ENCODE measurements at places on chromosomes 12 and 14. TPM values are rescaled to one million over a fixed set of nuclear protein-coding genes. Genes with fewer than 3 reads are reported as not detected.

GRCh38 chr14:33714527-33715226 lies 236.2 kb downstream of the EGLN3 start:
- H3K4me3 ChIP-seq: no peak overlapping the region
- no peak for DNase-seq
- peaks cover 11% of the 10 kb centered on the region for H3K27me3 ChIP-seq

The CARMIL3 gene
- total RNA-seq: 1.6 TPM

DNA sequence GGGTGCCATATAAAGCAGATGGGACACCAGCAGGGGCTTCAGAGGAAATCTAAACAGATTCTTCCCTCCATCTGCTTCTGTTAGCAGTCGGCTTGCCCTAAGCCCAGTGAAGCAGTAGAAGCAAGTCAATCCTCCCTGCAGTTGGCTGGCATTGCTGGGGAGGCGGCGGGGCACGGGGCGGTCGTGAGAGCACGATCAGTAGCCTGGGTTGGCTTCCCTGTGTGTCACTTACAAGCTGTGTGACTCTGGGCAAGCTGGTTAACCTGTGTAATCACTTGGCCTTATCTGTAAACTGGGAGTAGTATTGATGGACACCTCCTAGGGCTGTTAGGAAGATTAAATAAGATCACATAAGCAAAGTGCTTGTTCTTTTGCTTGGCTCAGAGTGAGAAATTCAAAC lies 19.4 kb downstream of the MYRFL start:
- no peak overlapping the region for H3K4me3 ChIP-seq
- no peak for DNase-seq
- no peaks in the 10 kb centered on the region for H3K36me3 ChIP-seq
- peaks cover 5% of the 10 kb centered on the region for H3K4me1 ChIP-seq
- H3K27me3 ChIP-seq: peaks cover 4% of the 10 kb centered on the region

- peaks cover 4% of the 10 kb centered on the region for H3K4me1 ChIP-seq
- no peaks in the 10 kb centered on the region for H3K27me3 ChIP-seq
- no peak overlapping the region for H3K4me3 ChIP-seq
- no peak overlapping the region for H3K27ac ChIP-seq
- H3K36me3 ChIP-seq: no peaks in the 10 kb centered on the region
Observed at GRCh38 chr12:31599053-31599452, 8.1 kb upstream of the DENND5B start.

DNA sequence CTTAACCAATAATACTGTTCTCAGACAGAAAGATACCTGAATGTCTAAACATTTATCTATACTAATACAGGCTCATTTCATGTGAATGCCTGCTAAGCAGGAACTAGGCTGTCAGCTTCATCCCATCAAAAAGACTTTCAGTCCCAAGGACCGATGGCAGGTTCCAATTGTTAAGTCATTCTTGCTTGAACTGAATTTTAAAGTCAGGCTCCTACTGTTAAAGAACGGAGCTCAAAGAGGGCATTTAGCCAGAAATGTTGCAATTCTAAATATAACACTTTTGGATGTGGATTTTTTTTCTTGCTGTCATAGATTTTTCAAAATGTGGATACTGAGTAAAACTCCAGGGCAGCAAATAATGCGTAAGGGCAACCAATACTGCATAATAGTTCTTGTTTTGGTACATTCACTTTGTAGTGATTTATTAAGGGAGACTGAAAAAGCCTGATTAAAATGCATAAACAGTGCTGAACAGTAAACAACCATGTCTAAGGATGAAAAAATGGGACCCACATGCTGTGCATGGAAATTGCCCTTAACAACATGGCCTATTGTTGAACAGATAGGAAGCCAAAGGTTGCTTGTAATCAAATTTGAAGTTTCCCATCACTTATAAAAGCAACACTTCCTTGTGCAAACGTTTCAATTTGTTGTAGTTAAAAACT lies 38.6 kb upstream of the DBX2 start:
- DNase-seq: no peak
- H3K4me3 ChIP-seq: no peak overlapping the region
- no peak overlapping the region for H3K27ac ChIP-seq
- peaks cover 13% of the 10 kb centered on the region for H3K27me3 ChIP-seq
